ENCODE measurements at places on chromosomes 16 and 17. TPM values are rescaled to one million over a fixed set of nuclear protein-coding genes. Genes with fewer than 3 reads are reported as not detected.

Gene ITGAD
- total RNA-seq, result not detected

Gene KANSL1
- total RNA-seq, result 118 TPM

Gene PLCG2
- total RNA-seq, result 3.6 TPM

Gene LPO
- not detected for total RNA-seq

Gene KDM8
- total RNA-seq, result 19.9 TPM

Gene MYH3
- 4.4 TPM for total RNA-seq

Gene CRHR1
- not detected for total RNA-seq

Gene GAS2L2
- not detected for total RNA-seq

Measured in activated naive CD4-positive, alpha-beta T cell treated with anti-CD3 and anti-CD28 coated beads, Interleukin-2, amount 10 ng/mL, durations not matched to agents 5 hours and 36 hours (primary cell).